C1 segment of cervical spinal cord (tissue), 14 donors: ENCODE measurements at places on chromosomes 5 and 9.

- no peak for DNase-seq
These were observed 25.8 kb upstream of the CAMK4 start for GRCh38 chr5:111198281-111198966.

GRCh38 chr5:54848581-54848980, 136.8 kb downstream of the ESM1 start:
- DNase-seq, result no peak

GRCh38 chr9:91116711-91117110, 245.0 kb downstream of the AUH start:
- DNase-seq, result no peak

DNA sequence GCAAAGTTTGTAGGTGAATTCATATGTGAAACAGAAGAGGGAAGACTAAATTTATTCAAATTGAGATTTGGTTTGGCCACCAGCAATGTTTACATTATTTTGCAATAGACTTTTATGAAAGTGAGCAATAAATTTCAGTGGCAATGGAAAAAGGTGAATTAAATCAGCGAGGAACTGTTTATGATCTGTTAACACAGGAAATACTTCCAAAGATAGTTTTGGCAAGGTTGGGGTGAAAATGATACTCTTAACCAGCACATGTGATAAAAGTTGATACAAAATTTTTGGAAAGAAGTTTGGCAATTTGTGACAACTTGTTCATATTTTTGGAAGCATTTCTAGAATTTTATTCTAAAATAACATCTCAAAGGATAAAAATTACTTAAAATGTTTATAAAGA, 119.8 kb downstream of the ARHGEF28 start:
- DNase-seq, result no peak

DNA sequence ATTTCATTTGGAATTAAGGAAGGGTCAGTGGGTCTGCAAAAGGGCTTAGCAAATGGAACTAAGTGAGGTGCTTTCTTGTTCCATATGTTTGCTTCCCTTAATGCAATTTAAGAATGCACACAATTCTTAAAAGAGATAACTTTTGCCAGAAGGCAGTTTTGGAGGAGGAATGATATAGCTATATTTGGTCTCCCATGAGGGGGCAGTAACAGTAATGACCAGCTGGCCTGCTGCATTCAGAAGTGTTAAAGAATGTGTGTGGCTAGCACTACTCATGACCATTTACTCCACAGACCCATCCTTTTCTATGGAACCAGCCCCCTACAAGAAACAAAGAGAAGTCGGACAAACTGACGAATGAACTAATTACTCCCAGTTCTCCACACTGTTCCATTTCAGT, 638.9 kb downstream of the RAB3C start:
- no peak for DNase-seq

DNA sequence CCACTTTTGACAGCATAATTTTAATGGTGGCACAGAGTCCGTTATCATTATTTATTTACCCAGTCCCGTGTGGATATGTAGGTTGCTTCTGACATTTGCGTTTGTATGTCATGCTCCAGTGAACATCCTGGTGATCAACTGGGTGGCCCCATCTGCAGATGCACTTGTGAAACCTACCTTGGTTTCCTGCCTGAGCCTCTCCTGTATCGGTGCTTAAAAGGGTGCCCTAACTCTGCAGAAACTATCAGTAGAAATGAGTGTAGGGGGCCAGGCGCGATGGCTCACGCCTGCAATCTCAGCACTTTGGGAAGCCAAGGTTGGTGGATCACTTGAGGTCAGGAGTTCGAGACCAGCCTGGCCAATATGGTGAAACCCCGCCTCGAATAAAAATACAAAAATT, 92.1 kb upstream of the IER5L start:
- DNase-seq, result no peak

DNA sequence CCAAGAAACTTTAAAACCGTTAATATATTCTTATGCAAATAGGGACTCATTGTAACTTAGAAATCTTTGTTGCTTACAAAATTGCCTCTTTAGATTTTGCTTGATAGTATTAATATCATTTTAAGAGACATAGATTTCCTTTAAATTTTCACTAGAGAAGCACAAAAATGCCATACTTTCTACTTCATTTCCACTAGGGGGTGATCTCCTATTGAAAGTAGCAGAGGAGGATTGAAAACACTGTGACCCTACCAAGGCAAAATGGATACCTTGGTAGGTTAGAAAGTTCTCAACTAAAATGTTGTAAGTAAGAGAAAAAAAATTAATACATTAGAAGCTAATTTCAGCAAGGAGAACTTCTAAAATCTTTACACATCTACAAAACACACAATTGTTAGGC, 204.9 kb downstream of the CHSY3 start:
- no peak for DNase-seq

- no peak for DNase-seq
These were observed 46.5 kb upstream of the CEMIP2 start for GRCh38 chr9:71814815-71815214.

- no peak for DNase-seq
These were observed 113.6 kb upstream of the RAPGEF1 start for GRCh38 chr9:131853434-131853833.

GRCh38 chr5:154642499-154643245, 112.5 kb upstream of the LARP1 start:
- no peak for DNase-seq

DNA sequence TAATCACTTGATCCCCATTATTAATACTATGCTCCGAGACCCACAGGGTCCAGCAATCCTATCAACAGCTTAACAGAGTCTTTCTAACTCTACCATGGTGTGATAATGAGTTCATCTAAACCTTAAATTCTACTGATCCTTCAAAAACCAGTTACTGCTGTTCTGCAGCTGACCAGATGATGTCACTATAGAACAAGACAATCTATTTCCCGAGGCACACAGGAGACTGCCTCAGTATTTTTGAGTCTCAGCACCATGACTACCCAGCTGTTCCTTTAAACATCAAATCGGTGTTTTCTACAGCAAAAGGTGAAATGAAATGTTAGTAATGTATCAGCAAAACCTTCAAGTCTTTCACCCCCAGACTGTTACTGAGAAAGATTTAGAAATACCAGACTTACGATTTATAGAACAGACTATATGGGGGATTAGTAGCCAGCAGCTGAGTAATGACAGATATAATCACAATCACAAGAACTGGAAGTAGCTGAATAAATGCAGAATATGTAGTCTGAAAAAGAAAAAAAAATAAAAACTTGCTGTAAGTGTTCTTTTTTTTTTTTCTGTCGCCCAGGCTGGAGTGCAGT, 16.9 kb downstream of the DNAJC18 start:
- peak; percentile 20 for DNase-seq

DNA sequence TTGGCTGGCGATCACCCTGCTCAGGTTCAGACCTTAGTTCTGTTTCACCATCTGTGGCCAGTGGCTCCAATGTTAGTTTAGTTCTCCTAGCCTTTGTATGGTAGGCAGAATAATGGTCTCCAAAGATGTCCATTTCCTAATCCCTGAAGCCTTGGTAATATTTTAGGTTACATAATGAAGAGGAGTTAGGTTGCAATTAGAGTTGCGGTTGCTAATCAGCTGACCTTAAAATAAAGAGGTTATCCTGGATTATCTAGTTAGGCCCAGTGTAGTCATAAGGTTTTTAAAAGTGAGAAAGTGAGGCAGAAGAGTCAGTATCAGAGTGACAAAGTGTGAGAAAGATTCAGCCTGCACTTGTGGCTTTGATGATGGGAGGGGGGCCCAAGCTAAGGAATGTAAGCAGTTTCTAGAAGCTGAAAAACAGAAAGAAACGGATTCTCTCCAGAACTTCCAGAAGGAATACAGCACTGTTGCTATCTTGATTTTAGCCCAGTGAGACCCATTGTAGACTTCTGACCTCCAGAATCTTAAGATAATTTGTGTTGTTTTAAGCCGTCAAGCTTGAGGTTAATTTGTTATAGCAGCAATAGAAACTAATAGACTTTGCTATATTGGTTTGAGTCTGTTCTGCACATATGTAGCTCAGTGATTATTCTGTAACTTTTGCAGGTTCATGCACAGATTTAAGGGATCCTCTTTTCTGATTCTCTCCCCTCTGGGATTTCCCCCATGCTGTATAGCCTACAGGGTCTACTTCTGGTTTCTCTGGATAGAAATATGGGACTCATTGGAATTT, 21.6 kb downstream of the LNPEP start:
- DNase-seq, result no peak

DNA sequence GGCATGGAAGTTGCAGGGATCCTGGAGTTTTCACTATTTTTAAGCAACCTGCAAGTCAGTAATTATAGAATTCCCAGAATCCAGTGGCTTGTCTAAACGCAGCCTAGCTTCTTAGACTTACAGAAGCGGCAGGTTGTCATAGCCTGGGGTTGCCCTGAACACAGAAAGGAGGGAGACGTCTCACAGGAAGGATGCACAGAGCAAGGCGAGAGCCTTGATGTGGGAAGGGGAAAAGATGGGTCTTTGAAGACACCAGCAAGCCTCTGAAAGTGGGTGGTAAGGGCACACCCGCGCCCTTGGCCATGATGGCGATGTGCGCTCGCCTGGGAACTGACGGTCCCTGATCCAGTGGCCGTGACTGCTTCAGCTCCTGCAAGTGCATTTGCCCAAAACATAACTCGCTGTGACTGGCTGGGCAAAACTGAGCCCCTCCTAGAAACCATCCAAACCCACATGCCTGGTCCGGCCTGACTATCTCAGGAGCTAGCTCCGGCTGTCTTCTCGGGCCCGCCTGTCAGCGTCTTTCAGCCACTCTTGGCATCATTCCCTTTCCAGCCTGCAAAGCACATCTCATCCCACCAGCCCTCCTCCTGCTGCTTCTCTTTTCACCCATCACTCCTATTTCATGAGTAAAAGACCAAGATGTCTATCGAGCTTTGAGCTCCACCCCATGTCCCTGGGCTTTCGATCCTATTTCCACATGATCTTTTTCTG, 17.1 kb downstream of the FBP1 start:
- DNase-seq, result no peak

DNA sequence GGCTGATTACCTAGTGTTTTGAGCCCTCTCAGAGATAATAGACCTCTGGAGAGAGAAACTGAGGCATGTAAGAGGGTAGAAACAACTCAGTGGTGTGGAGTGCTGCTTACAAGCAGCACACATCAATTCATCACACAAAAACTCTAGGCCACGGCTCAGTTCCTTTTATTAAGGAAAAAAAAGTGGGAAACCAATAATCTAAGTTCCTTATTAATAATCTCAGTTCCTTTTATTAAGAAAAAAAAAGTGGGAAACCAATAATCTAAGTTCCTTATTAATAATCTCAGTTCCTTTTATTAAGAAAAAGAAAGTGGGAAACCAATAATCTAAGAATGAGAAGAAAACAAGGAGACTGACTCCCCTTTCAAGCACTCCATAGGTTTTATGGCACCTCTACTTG, 28.0 kb downstream of the TXNDC8 start:
- DNase-seq, result no peak

DNA sequence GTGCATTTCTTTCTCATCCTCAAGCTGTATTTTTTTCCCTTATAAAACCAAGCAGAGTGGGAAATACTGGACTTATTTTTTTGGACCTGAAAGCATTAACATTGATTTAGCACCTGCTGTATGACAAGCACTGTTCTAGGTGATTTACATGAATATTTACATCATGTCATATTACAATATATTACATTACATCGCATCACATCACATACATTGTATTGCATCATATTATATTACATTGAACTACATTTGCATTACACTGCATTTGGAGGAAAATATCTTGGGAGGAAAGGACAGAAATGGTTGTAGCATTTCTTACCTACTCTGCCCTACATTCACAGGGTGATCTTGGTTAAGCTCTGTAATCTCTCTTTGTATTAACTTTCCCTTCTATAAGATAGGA, 11.2 kb upstream of the PDCD1LG2 start:
- no peak for DNase-seq

DNA sequence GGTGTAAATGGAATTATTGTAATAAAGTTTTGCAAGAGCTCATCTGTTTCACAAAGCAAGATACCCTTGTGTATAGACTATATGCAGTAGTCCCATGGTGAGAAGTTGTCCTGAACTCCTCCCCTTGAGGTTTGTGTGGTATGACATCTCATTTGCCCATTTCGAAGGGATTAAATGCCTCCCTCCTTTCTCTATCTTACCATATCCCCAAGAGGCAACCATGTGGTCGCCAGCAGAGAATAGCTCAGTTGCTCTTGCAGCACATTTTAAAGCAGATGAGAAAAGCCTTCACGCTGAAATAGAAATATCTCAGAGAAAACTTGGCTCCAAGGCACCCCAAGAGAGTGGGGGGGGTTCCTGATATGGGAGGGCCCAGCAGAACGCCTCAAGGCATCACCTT, 4.6 kb downstream of the SEMA6A start:
- DNase-seq, result no peak

DNA sequence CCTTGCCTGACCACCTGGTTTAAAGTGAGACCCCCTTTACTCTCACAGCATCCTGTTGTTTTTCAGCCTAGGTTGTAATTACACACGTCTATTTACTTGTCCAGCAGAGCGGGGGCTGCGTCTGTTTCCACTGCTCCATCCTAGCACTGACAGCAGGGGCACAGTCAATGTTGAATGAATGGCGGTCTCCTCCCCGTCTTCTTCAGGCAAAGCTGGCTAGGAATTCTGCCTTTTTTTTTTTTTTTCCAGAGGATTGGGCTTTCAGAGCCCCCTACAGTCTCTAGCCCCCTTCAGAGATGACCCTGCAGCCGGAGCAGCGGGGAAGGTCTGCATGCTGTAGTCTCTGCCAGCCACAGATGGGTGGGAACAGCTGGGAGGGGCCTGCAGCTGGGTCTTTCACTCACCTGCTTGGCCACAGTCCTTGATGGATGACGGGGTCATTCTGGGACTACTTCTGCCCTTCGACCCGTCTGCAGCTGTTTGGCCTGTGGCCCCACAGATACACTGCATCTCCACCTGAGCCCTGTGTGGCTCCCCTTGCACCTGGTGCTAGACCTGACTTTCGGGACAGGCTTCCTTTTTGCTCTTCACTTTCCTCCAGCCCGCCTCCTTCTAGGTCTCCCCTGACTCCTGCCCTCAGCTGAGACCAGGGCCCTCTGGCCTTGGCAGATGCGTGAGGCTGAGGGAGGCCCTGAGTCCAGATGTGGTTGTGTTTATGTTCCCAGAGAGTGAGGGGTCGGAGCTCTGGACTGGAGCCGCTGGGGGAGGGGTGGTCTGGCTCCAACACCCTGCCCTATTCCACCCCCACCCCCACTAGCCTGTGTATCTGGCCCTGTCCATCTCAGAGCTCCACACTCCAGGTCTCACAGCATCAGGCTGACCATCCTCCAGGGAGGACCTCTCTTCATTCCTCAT, 8.0 kb downstream of the PITX1 start:
- DNase-seq, result no peak

DNA sequence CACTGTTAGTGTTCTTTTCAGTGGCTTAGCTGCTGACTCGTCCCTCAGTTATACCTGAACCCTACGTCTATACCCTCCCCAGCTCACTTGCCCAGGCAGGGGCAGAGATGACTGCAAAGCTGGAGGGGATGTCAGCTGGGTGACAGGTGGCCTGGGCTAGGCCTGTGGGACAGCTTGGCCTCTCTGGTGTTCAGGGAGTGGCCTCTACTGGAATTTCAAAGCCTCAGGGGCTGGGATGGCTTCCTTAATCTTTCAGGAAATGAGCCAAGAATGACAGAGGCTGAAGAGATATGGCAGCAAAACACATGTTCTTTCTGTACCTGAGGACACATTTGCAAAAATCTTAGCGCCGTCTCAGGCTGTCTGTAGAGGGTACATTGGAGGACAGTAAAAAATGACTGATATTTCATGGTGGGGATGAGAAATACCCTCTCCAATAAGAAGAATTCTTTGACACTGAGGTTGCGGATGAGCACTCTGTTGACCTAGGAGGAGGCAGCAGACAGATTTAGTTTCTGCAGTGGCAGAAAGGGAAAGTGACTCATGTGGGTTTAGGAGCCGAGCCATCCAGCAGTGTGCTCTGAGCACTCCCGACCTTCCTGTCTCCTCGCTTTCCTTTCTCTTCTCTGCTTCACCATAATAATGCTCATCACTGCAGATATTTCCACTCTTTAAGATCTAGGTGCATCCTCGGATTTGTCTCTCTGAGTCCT, 54.4 kb downstream of the ENTREP1 start:
- no peak for DNase-seq
